ENCODE measurements at places on chromosomes 6 and 20. TPM values are rescaled to one million over a fixed set of nuclear protein-coding genes. Genes with fewer than 3 reads are reported as not detected.

DNA sequence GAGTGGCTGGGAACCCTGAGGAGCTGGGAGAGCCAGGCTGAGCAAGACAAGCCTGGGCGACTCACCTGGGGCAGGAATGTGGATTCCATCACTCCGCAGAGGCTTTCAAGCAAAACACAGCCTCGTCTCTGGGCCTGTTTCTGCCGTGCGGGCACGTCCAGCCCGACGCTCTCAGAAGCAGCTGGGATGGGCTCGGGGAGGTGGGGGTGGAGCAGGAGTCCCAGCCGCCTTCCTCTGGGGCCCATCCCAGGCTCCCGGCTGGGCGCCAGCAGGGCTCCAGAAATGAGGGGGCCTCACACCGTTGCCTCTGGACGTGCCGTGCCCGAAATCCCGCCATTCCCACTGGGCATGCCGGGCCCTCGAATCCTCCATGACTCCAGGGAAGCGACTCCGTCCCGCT, 8.7 kb upstream of the RPS21 start:
- DNase-seq: no peak

DNA sequence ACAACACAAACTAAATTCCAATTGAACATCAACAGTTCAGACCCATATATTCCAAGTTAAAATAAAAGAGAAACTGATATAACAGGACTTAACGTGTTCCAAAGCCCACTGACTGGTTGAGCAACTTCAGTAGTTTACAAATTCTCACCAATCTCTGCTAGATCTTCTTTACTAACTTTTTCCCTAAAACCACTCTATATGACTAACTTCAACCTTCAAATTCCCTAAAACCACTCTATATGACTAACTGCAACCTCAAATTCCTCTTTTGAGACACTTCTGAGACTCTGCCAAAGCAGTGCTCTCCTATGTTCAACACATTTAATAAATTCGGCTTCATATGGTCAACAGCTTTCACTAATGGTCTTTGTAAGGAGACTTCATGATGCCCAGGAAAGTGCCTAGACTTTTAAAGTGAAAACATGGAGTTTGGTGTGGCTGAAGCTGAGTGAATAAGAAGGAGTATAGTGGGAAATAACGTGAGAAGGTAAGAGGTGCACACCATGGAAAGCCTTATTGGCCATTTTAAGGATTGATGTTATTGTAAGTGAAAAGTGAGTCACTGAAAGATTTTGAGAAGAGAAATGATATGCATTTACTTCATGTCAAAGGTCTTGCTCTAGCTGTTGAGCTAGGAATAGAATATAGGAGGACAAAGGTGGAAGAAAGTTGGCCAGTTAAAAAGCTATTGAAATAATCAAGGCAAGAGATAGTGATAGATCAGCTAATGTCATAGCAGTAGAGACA, 134.0 kb upstream of the HCRTR2 start:
- no peak for DNase-seq

- no peak for DNase-seq
Observed at GRCh38 chr6:70312165-70312745, 9.4 kb upstream of the COL9A1 start.

- DNase-seq: no peak
Observed at GRCh38 chr6:1479095-1479494, 89.7 kb downstream of the FOXF2 start.

- no peak for DNase-seq
Observed at GRCh38 chr6:137246791-137247202, 27.6 kb upstream of the IFNGR1 start.

GRCh38 chr6:118102401-118102800, 195.3 kb downstream of the SLC35F1 start:
- DNase-seq: no peak

HLA-DMA gene
- total RNA-seq: 15.8 TPM

GRCh38 chr6:11426571-11426970, 111.0 kb upstream of the TMEM170B start:
- DNase-seq: no peak

DNA sequence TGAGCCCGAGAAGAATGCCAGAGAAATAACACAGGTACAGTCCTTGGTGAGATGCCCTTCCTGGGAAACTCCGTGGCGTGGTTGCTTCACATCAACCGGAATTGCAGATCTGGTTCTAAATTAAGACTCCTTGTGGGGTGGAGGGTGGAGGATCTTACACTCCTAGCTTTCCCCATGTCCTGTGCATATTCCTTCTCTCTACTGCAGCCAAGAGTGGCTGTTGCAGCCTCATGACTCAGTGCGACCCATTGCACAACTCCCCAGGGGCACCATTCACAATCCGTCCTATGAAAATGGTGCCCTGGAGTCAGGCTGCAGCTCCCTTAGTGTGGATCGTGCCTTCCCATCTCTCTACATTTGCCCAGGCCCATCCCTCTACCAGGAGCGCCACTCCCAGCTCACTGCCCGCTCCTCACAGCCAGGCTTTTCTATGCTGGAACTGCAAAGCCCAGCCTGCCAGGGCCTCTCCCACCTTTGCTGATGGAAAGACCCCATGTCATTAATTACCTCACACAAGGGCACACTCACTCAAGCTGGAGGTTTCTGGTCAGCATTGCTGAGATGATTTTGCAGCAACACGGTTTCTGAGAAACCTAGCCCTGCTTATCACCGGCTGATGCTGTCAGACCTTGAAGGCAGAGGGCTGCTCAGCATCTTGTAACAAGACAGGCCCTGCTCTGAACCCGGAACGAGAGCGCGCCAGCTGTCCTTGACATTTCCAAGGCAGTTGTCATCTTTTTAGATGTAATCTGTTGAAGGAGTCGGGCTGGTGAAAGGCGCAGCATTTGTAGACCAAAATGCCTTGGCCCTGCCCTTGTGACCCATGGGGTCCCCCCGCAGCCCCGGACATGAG, 39.7 kb downstream of the SIRPA start:
- DNase-seq: peak; percentile 35

WFDC12 gene
- total RNA-seq: not detected

GRCh38 chr6:81838724-81839426, 86.4 kb upstream of the TENT5A start:
- no peak for DNase-seq

ENPP5 gene
- total RNA-seq: 5.6 TPM

GRCh38 chr6:11815231-11815630, 36.6 kb upstream of the ADTRP start:
- no peak for DNase-seq

CDC25B gene
- total RNA-seq: 8.8 TPM

GRCh38 chr6:131317516-131317915, 182.2 kb downstream of the AKAP7 start:
- DNase-seq: no peak

- DNase-seq: no peak
Observed at GRCh38 chr6:484746-485145, 93.2 kb downstream of the IRF4 start.

- peak; percentile 22 for DNase-seq
Observed at GRCh38 chr6:11271228-11272020, 39.0 kb upstream of the NEDD9 start.
